ENCODE measurements at places on chromosomes 13 and 19.

GRCh38 chr19:10615429-10616023 lies 9.8 kb upstream of the SLC44A2 start:
- DNase-seq: no peak

DNA sequence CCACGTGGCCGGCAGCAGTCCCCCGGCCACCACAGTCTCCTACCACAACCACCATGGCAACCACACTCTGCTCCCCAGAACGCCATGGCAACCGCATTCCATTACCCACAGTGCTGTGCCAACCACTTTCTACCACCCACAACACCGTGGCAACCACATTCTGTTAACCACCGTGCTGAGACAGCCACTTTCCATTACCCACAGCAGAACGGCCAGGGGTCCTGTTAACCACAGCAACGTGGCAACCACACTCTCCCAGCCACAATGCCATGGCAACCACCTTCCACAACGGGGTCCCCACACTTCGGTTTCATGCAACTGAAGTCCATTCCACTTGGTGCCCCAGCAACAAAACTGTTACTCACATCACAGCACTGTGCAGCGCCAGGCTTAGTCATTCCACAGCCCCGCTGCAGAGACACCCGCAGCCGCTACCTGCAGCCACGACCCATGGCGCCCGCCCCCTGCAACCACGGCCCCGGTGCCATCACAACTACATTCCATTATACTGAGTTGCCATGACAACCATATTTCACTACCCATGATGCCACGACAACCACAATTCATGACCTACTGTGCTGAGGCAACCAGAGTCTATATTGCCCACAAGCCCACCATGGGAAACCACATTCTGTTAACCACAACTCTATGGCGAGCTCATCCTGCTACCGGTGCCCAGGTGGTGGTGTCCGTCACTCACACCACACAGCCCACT lies 10.0 kb downstream of the DPF1 start:
- no peak for DNase-seq

DNA sequence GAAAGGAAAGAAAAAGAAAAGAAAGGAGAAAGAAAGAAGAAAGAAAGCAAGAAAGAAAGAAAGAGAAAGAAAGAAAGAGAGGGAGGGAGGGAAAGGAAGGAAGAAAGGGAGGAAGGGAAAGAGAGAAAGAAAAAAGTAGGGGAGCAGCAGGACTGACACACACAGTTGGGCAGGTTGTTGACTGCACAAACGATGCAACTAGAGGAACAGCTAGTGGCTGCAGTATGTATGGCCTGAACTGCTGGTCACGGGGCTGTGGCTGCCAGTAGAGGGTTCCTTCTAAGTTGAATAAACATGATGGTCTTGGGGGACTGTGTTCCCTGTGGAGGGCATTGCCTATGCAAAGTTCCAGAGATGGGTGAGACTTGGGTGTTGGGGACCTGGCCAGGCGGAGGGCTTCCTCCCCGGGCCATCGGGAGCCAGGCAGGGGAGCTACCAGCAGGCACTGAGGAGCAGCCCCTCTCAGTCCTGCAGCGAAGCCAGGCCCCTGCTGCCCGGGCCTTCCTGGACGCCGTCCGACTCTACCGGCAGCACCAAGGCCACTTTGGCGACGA lies 16.7 kb upstream of the COLGALT1 start:
- no peak for DNase-seq

GRCh38 chr19:1365319-1366269 lies 18.1 kb upstream of the NDUFS7 start:
- no peak for DNase-seq

DNA sequence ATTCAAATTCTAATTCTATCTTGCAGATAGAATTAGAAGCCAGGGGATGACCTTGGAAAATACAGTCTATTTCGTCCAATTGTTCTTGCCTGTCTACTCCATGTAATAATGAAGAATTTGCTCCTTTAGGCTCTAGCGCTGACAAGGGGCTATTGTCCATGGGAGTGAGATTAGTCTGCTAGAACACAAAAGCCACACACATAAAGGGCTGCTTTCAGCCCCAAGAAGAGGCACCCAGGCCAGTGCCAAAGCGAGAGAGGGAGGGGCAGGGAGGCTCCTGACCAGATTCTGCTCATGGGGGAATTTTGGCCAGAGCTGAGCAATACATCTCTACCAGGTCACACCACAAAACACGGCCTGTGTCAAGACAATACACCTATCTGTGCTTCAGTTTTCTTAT lies 1306.9 kb downstream of the UQCRFS1 start:
- DNase-seq: no peak

DNA sequence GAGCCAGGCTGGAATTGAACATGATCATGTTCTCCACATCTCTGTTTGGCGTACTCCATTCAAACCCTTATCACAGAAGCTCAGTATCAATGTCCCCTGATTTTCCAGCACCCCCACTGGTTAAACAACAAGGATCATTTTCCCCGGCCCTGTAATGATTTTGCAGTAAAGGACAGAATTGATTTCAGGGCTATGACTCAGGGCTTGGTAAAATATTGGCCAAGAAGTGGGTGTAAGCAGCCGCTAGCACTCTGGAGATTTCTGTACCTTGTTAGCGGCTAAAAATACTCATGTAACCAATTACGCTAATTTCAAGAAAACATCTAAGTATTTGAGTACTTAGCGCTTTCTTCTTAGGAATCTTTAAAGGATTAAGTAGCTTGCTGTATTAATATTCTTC lies 69.5 kb upstream of the FNDC3A start:
- no peak for DNase-seq

- DNase-seq: no peak
Observed at GRCh38 chr19:51822946-51823345, 28.0 kb downstream of the FPR3 start.

GRCh38 chr19:37655301-37655688 lies at the start of gene ZFP30:
Gene ZFP30 (minus strand): TSS chr19:37655465. CDS start chr19:37647822, 7,643 bp downstream.
- DNase-seq: peak; percentile 80

DNA sequence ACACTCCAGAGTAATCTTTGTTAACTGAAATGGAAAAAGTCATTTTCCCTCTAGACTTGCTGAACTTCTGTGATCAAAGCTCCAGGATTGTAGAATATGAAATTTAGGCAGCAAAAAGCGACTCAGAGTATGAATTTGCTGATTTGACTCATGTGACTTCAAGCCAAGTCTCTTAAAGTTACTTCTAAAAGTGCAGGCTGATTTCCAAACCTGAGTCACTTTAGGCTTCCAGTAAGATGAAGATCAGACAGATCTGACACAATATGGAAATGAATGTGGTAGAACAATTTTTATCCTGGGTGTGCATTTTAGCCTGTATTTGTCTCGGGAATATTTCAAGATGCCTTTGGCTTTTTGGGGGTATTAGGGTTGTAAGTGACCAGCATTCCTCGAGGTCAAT lies 151.0 kb upstream of the TMTC4 start:
- DNase-seq: no peak

DNA sequence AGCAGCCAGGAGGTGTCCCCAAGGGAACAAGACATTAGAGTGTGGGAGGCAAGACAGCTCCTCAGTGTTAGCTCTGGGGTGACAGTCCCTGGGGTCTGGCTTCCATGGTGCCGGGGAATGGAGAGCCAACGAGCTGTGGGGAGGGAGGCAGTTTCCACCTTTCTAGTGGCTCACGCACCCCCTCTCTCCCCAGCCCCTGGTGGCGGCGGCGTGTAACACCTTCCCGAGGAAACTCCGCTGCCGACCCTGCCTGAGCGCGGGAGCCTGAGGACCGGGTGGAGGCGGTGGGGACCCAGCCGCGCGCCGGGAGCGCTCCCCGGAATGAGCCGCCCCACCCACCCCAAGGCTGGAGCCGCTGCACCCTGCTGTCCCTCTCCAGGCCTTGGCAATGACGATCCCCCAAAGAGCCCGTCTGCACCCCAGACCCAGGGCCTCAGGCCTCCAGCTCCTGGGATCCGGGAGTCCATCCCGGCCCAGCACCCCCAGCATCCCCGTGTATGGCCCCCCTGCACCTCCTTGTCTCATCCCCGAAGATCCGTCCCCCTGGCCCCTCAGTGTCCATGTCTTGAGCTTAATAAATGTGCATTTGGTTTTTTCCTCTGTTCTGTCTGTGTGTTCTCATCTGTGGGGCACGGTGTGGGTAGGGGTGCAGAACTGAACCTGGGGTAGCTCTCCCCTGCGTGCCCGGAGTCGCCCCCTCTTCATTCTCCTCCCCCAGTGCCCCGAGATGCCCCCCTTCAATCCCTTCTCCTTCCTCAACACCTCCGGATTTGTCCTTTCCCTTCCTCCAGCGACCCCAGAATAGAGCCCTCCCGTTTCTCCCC lies 622 bp upstream of the FXYD5 start:
- DNase-seq: peak; percentile 14

DNA sequence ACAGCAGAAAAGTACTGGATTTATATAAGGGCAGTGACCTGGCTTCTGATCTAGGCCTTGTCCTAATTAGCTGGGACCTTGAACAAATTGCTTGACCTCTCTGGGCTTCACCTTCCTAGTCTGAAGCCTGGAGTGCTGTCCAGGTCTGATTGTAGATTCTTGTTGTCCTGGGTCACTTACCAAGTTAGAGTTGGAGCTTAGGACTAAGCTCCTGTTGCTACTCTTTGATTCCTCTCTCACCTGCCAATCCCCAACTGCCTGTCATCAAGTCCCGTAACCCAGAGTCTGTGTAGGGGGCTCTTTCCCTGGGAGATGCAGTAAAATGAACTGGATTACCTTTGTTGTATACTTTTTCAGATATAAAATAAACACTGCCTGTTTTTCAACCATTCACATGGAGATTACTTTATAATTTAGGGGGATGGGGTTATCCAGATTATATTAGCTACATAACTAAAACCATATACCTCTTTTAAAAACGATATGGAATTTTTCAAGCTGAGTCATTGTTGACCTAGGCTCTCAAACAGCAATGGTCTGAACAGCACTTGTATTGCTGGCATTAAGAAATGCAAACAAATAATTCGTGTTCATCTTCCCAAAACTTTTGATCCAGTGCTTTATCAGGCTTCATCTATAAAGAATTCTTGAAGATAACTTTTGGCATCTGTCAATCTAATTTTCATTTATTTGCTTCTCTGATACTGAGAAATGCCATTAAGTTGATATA lies 5.8 kb downstream of the ARHGAP35 start:
- DNase-seq: no peak
